ENCODE measurements at places on chromosomes 1 and 21. TPM values are rescaled to one million over a fixed set of nuclear protein-coding genes. Genes with fewer than 3 reads are reported as not detected.
A peak's percentile ranks its signal among the peaks of the same experiment; 100 is the strongest.

Gene OSCP1
- polyA plus RNA-seq: 1.3 TPM

Gene ZNF593OS
- polyA plus RNA-seq: 0.97 TPM

Gene NMNAT1
- 5.5 TPM for polyA plus RNA-seq

Gene GON4L
- polyA plus RNA-seq: 25.4 TPM

Gene DTL
- polyA plus RNA-seq: 0.37 TPM

Gene EFNA1
- polyA plus RNA-seq: 16.8 TPM

Gene FYB2
- polyA plus RNA-seq: not detected

Gene OLIG2
- polyA plus RNA-seq: not detected

GRCh38 chr1:234649432-234650081, 39.6 kb upstream of the IRF2BP2 start:
- H3K36me3 ChIP-seq: no peaks in the 10 kb centered on the region
- no peak overlapping the region for H3K4me3 ChIP-seq
- no peaks in the 10 kb centered on the region for H3K27me3 ChIP-seq
- H3K4me1 ChIP-seq: no peaks in the 10 kb centered on the region
- no peak for DNase-seq
- H3K27ac ChIP-seq: no peak overlapping the region

DNA sequence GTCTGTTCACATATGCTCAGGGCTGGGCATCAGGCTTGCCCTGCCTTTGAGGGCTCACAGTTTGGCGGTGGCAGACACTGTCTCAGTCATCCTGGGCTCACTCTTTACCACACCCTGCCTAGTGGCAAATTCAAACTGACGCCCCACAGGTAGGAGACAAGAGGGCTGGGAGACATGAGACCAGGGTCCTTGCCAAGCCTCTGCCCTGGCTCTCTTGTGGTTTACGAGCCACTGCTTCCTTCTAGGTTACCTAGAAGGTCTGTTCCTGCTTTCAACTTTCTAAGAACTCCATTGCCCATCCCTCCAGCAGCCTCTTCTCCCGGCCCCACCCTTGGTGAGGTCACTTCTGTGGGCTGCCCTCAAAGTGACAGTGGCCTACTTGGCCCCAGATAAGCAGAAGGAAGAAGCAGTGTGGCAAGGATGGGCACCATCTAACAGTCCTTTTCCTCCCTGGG, 10.5 kb downstream of the KIF21B start:
- H3K27me3 ChIP-seq: no peaks in the 10 kb centered on the region
- H3K27ac ChIP-seq: no peak overlapping the region
- DNase-seq: no peak
- H3K4me1 ChIP-seq: peaks cover 62% of the 10 kb centered on the region
- H3K36me3 ChIP-seq: no peaks in the 10 kb centered on the region

DNA sequence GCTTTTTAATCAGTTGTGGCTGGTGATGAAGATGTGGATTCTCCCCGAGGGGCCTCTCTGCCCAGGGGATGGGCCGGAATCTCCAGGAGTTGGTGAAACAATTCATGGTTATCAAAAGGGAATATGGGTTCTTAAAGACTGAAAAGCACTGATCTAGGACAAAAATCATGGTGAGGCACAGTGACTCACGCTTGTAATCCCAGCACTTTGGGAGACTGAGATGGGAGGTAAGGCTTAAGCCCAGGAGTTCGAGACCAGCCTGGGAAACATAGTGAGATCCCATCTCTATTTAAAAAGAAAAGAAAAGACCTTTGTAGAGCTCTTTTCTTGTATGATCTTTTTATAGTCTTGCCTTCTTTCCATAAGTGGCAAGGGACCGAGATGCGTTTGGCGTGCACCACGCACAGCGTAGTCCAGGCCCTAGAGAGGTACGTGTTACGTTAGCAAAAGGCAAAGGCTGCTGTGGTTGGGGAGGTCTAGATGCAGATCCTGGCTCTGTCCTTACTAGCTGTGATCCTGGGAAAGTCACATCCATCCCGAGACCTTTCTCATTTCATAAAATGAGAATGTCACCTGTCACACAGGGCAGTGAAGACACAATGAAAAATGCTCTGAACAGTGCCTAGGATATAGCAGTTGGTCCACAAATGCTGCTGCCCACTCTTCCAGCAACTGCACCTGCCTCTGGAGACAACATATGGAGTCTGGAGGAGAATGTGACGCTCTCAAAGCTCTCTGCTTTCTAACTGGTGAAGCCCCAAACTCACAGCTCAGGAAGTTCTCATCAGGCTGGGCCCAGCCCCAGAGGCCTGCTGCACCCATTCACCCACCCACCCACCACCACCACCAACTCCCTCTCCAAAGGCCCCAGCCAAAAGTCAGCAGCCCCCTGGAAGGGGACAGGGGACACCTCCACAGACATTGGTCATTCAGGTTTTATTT, 54.8 kb downstream of the KIF21B start:
- DNase-seq: no peak
- peaks cover 5% of the 10 kb centered on the region for H3K36me3 ChIP-seq
- H3K27me3 ChIP-seq: no peaks in the 10 kb centered on the region
- no peak overlapping the region for H3K4me3 ChIP-seq

- DNase-seq: no peak
- H3K27me3 ChIP-seq: no peaks in the 10 kb centered on the region
- H3K27ac ChIP-seq: no peak overlapping the region
- H3K4me3 ChIP-seq: no peak overlapping the region
- no peaks in the 10 kb centered on the region for H3K36me3 ChIP-seq
- H3K4me1 ChIP-seq: no peaks in the 10 kb centered on the region
Measured at GRCh38 chr1:41481109-41481775, 3.2 kb downstream of the EDN2 start.

- DNase-seq: no peak
- no peak overlapping the region for H3K27ac ChIP-seq
- no peaks in the 10 kb centered on the region for H3K27me3 ChIP-seq
- H3K4me1 ChIP-seq: no peaks in the 10 kb centered on the region
- H3K36me3 ChIP-seq: peaks cover 3% of the 10 kb centered on the region
- H3K4me3 ChIP-seq: no peak overlapping the region
Measured at GRCh38 chr1:151756291-151756690, 7.0 kb downstream of the MRPL9 start.

- H3K27ac ChIP-seq: peak overlapping the region; percentile 77
- DNase-seq: peak; percentile 81
- no peaks in the 10 kb centered on the region for H3K36me3 ChIP-seq
- no peaks in the 10 kb centered on the region for H3K27me3 ChIP-seq
- H3K4me3 ChIP-seq: peak overlapping the region; percentile 55
Measured at GRCh38 chr1:111221633-111222291, 5.8 kb upstream of the CHI3L2 start.

GRCh38 chr1:10671090-10671489, 125.4 kb downstream of the CASZ1 start:
- no peak overlapping the region for H3K27ac ChIP-seq
- H3K36me3 ChIP-seq: no peaks in the 10 kb centered on the region
- no peak for DNase-seq
- no peaks in the 10 kb centered on the region for H3K4me1 ChIP-seq
- H3K27me3 ChIP-seq: no peaks in the 10 kb centered on the region
- H3K4me3 ChIP-seq: no peak overlapping the region

- no peaks in the 10 kb centered on the region for H3K4me1 ChIP-seq
- H3K4me3 ChIP-seq: no peak overlapping the region
Measured at GRCh38 chr1:192998536-192998935, 60.6 kb downstream of the UCHL5 start.

DNA sequence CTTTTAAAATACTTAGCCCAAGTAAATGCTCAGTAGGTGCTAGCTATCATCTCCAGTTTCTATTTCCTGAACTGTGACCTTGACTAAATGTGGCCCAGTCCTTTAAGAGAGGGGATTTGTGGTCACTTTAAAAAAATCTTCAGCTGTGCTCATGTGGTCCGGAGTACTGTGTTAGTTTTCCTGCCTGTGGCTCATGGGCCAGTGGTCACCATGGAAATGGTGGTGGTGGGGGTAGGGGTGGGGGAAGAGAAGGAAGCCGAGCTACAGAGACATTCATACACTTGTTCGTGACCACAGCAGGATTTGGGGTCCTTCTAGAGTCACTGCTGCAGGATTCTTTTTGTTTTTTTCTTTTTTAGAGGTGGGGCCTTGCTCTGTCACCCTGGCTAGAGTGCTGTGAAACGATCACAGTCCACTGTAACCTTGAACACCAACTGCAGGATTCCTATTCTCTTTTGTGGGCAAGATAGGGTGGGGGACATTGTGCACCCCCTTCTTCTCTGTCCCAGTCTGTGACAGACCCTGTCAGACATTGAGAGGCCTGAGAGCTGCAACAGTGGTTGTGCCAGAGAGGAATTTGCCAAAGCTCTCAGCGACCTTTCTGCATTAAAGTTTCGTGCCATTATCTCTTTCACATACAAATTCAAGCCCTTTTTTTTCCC, 25.8 kb downstream of the KIF26B start:
- DNase-seq: no peak
- no peaks in the 10 kb centered on the region for H3K4me1 ChIP-seq
- no peak overlapping the region for H3K4me3 ChIP-seq
- no peaks in the 10 kb centered on the region for H3K27me3 ChIP-seq

- no peaks in the 10 kb centered on the region for H3K27me3 ChIP-seq
- H3K27ac ChIP-seq: no peak overlapping the region
- no peak overlapping the region for H3K4me3 ChIP-seq
- H3K4me1 ChIP-seq: no peaks in the 10 kb centered on the region
Measured at GRCh38 chr1:94804442-94804837, 15.7 kb upstream of the SLC44A3 start.

GRCh38 chr21:42993051-42993712, 18.8 kb downstream of the PKNOX1 start:
- no peaks in the 10 kb centered on the region for H3K4me1 ChIP-seq
- no peaks in the 10 kb centered on the region for H3K36me3 ChIP-seq
- no peak overlapping the region for H3K27ac ChIP-seq
- H3K4me3 ChIP-seq: no peak overlapping the region
- DNase-seq: no peak

DNA sequence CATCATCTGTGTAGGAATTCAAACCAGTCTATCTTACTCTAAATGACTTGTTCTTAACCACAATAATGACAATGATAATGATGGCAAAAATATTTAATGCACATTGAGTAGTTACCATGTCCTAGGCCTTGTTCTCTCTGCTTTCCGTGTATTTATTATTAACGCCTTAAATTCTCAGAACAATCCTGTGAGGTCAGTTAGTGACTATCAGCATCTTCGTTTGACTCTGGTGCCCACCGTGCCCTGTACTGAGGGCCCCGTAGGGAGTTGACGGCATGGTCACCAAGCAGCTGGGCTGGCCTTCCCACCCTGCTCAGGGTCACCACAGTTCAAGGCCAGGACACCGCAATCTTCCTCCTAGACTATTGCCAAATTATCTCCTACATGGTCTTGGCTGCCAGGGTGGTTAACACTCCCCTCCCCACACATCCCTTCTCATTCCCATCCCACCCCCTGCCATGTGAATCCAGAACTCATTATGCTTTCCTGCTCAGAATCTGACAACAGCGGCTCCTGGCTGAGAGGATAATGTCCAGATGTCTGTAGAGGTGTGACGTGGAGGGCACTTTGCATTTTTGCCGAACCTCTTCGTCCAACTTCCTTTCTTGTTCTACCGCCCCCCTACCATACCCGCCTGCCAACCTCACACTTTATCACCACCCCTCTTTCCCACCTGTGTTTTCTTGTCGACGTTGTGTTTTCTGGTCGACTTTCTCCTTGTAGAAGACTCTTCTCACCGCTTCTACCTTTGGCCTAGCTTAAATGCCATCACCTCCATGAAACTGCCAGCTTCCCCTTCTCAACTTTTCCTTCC, 33.4 kb downstream of the IGFN1 start:
- H3K4me3 ChIP-seq: no peak overlapping the region
- no peaks in the 10 kb centered on the region for H3K27me3 ChIP-seq
- DNase-seq: no peak
- H3K4me1 ChIP-seq: no peaks in the 10 kb centered on the region
- H3K36me3 ChIP-seq: no peaks in the 10 kb centered on the region

DNA sequence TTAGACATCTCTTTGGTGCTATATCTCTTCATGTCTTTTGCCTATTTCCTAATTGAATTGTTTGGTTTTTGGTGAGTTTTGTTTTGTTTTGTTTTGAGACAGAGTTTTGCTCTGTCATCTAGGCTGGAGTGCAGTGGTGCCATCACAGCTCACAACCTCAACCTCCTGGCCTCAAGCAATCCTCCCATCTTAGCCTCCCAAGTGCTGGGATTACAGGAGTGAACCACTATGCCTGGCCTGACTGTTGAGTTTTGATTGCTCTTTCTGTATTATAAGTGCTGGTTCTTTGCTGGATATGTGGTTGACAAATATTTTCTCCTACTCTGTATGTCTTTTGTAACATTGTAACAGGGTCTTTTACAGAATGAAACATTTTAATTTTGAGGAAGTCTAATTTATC, 38.0 kb downstream of the NAV1 start:
- H3K4me3 ChIP-seq: no peak overlapping the region
- H3K27me3 ChIP-seq: no peaks in the 10 kb centered on the region
- no peak overlapping the region for H3K27ac ChIP-seq
- no peaks in the 10 kb centered on the region for H3K4me1 ChIP-seq
- no peaks in the 10 kb centered on the region for H3K36me3 ChIP-seq

DNA sequence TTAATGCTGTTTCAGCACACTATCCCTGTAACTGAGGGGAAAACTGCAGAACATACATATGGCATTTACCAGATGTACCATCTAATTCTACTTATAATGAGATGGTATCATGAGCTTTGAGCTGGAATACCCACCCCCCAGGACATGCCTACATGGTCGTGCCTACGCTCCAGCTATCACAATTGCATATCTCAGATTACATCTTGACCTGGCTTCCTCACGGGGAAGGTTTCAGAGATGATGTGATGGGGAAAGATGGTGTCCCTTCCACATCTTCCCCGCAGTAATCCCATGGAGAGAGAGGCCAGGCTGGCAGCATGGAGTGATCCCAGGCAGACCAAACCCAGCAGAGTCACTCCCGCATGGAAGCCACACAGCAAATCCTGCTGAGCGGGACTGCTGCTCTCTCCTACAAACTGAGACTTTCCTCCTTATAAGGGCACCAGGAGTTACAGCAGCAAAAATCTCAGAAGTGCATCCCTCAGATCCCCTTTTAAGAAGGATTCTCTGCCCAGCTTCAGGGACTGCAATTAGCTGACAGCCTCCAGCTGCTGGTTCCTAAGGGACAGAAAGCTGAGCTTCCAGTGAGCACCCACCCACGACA, 67.1 kb downstream of the KCNH1 start:
- H3K36me3 ChIP-seq: no peaks in the 10 kb centered on the region
- no peak overlapping the region for H3K27ac ChIP-seq
- no peak overlapping the region for H3K4me3 ChIP-seq
- no peaks in the 10 kb centered on the region for H3K27me3 ChIP-seq
- H3K4me1 ChIP-seq: no peaks in the 10 kb centered on the region
- no peak for DNase-seq

DNA sequence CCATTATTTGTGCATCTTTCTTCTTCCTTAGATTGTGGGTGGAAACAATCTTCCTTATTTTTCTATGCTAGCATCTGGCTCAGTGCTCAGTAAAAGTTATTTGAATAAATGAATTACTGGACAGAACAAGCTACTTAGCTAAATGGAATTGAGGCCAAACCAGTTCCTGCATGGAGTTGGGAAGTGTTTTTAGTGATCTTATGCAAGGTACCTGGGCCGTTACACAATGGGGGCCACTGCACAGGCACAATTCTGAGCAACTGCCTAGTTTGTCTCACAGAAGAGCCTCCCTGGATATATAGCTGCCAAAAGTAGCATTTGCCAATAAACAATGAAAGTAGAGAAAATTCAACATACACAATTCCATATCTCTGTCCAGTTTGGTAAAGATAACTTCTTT, 27.0 kb upstream of the SERBP1 start:
- DNase-seq: no peak
- no peaks in the 10 kb centered on the region for H3K27me3 ChIP-seq
- H3K4me3 ChIP-seq: no peak overlapping the region
- no peaks in the 10 kb centered on the region for H3K4me1 ChIP-seq
- H3K36me3 ChIP-seq: no peaks in the 10 kb centered on the region

GRCh38 chr1:27299385-27300271, 22.3 kb upstream of the TMEM222 start:
- no peak overlapping the region for H3K27ac ChIP-seq
- no peaks in the 10 kb centered on the region for H3K27me3 ChIP-seq
- DNase-seq: no peak
- H3K36me3 ChIP-seq: peaks cover 5% of the 10 kb centered on the region
- H3K4me1 ChIP-seq: no peaks in the 10 kb centered on the region
- H3K4me3 ChIP-seq: no peak overlapping the region

Measured in naive thymus-derived CD4-positive, alpha-beta T cell (primary cell).